ENCODE measurements at places on chromosomes 11 and 22. TPM values are rescaled to one million over a fixed set of nuclear protein-coding genes. Genes with fewer than 3 reads are reported as not detected.

ATG2A gene
- 20.5 TPM for total RNA-seq

DNA sequence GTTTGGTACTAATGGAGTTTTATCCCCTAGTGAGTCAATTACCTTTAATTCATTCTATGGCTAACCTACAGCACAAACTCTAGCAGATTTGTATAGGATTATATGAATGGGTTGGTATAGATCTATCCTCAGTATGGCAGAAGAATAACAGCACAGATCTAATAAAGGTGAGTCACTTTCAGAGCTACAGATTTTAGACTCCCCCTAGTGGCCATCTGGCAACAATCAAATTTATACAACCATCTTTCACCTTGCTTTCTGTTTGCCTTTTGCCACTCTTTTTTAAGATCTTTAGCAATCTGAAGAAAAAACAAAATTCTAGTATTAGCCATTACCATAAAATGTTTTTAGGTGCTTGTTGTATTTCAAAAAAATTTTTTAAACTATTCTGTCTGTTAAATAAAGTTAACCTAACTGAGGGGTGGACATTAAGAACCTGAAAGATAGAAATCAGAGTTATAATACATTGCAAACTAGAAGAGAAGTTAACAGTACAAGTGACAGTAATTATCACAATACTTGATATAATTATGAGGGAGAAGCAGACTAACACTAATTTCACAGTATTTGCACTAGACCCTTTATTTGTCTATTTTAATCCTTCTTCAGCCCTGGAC, 25.8 kb downstream of the DDIAS start:
- DNase-seq, result peak; percentile 72

- DNase-seq, result no peak
Measured at GRCh38 chr11:115408036-115408921, 95.9 kb downstream of the CADM1 start.

DNA sequence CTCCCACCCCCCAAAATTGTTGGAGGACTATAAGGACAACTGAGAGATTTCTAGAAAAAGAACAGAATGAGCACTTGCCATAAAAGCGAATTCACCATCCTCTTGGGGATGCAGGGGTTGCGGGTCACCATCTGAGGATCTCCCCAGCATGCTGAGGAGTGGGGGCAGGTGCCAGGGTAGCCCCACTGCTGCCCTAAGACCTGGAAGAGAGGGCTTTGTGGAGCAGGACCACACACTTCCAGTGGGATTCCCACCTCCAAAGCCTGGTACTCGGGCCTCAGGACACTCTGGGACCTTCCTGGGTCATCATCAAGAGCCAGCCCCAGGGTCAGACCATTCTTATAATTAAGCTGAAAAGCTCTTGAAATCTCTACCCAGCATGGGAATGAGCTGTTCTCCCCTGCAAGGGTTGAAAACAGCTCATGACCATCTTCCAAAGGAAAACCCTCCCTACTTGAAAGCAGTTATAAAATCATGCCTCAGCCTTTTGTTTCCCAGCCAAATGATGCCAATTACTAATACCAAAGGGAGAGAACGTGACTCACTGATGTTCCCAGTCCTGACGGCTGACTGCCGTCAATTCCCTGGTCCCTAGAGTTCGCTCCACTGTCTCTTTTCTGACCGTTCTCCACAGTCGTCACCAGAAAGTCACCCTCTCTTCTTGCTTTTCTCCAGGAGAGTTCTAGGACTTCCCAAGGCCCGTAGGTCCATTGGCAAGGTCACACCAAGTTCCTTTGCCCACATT, 76.8 kb upstream of the CREB3L1 start:
- no peak for DNase-seq

DNA sequence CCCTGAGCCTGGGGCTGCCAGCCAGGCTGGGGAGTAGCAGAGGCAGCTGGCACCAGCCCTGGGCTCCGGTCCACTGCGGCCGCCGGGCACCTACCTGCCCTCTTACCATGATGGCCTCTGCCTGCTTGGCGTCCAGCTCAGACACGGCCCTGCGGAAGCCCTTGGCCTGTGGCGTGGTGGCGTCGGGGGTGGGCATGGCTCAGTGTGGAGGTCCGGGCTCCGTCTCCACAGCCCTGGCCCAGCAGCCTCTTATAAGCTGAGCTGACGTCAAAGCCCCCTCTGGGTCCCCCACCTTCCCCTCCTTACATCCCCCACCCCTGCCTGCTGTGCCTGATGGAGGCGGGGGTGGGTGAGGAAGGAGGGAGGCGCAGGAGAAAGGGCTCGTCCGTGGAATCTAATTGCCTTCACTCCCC, at the start of gene TH:
TSS of gene TH (minus strand) at position 225 of the 413 bp plus-strand sequence. CDS start at position 196, 29 bp downstream.
- no peak for DNase-seq

GRCh38 chr11:34893416-34893815, 22.8 kb downstream of the APIP start:
- no peak for DNase-seq

DNA sequence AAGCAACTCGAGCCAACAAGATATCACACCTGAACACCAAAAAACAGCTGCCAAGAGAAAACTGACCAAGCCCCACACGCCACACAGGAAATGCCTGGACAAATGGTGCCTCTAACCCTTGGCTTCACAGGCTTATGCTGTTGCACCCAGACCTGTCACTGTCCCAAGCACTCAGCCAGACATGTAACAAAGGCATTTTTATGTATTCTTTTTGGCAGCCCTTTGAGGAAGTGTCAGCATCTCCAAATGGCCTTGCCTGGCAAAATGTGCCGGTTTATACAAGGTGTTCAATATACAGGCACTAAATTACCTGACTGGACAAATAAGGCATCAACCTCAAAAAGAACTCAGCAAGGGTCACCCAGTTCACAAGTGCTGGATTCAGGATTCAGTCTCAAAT, 6.1 kb downstream of the HDHD5 start:
- no peak for DNase-seq
